Activated naive CD8-positive, alpha-beta T cell treated with anti-CD3 and anti-CD28 coated beads for 36 hours (primary cell): ENCODE measurements at places on chromosomes 3 and 15.

GRCh38 chr15:78533331-78533730 lies 6.9 kb upstream of the PSMA4 start:
- no peak for DNase-seq

- DNase-seq: no peak
These were observed 154.5 kb downstream of the FOXP1 start for GRCh38 chr3:71428841-71429596.

- no peak for DNase-seq
These were observed 17.5 kb upstream of the ALDH1A3 start for GRCh38 chr15:100862162-100862561.

DNA sequence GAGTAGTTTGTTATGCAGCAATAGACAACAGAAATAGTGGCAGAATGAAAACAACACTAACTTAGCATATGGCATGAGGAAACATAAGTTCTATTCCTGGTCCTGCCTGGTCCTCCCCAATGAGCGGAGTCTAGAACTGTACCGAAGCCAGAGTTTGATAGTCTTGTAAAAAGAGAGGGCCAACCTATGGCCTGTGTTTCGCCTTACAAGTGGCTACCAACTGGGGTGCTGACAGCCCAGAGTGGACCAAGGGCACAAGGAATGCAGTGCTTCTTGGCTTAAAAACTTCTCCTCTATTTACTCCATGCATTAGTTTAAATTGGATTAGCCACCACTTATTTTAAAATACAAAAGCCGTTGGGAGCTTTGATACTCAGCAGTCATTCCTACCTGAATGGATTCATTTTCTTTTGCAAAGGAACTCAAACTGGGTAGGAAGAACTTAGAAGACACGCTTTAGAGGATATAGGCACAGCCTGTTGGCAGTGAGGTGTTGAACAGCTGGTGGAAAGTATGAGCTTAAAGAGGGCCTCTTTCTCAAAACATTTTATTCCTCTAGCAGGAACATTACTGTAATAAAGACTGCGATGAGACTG lies 302.9 kb downstream of the PLCL2 start:
- DNase-seq: no peak

GRCh38 chr3:123597561-123597960 lies 12.7 kb upstream of the HACD2 start:
- DNase-seq: no peak

- DNase-seq: no peak
These were observed 371.0 kb upstream of the GBE1 start for GRCh38 chr3:82132210-82133069.
